Epithelial cell of prostate (primary cell): ENCODE measurements at places on chromosomes 6 and 20.

- no peak for DNase-seq
Measured at GRCh38 chr20:17995967-17996819, 27.4 kb downstream of the MGME1 start.

DNA sequence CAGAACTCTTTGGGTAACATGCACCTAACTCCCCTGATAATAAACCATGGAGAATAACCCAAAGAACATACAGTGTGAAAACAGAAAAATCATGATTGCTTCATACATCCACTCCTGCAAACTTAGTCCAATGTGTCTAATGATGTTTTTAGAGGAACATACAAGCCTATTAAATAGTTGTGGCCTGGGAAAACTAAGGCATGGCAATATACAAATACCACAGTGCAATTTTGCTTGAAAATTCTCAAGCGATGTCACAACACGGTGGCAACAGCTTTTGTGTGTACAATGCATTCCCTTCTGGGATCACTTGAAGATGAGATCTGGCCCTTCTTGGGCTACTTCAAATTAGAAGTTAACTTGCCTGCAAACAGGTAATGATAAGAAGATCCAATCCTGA, 16.7 kb downstream of the MAP3K5 start:
- no peak for DNase-seq

- DNase-seq, result no peak
Measured at GRCh38 chr20:46607191-46607848, 43.9 kb downstream of the SLC13A3 start.

GRCh38 chr6:5178806-5179205, 81.9 kb downstream of the LYRM4 start:
- no peak for DNase-seq

DNA sequence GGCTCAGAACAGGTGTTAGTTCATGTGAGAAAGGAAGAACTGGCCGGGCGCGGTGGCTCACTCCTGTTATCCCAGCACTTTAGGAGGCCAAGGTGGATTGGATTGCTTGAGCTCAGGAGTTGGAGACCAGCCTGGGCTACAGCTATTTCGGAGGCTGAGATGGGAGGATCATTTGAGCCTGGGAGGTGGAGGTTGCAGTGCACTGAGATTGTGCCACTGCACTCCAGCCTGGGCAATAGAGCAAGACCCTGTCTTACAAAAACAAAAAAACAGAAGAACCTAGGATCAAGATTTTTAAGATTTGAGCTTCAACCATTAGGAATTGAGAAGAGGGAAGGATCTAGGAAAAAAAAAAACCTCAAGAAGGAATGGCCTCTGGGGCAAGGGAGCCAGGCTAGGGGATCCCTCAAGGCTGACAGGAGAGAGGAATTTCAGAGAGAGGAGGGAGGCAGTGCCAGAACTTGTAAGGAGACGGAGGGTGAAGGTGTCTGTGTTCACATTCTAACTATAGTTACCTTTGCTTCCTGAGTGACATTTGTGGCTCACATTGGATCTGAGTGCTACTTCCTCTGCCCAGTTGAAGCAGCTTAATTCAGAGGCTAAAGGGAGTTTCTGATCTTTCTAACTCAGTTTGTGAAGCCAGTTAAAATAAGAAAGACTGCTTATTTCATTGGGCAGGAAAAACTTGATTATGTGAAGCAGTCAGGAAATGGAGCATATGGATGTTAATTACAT, 26.1 kb downstream of the CHMP4B start:
- no peak for DNase-seq
